Upper lobe of right lung (tissue), 1 donor: ENCODE measurements at places on chromosomes 13 and 19.
A peak's percentile ranks its signal among the peaks of the same experiment; 100 is the strongest.

DNA sequence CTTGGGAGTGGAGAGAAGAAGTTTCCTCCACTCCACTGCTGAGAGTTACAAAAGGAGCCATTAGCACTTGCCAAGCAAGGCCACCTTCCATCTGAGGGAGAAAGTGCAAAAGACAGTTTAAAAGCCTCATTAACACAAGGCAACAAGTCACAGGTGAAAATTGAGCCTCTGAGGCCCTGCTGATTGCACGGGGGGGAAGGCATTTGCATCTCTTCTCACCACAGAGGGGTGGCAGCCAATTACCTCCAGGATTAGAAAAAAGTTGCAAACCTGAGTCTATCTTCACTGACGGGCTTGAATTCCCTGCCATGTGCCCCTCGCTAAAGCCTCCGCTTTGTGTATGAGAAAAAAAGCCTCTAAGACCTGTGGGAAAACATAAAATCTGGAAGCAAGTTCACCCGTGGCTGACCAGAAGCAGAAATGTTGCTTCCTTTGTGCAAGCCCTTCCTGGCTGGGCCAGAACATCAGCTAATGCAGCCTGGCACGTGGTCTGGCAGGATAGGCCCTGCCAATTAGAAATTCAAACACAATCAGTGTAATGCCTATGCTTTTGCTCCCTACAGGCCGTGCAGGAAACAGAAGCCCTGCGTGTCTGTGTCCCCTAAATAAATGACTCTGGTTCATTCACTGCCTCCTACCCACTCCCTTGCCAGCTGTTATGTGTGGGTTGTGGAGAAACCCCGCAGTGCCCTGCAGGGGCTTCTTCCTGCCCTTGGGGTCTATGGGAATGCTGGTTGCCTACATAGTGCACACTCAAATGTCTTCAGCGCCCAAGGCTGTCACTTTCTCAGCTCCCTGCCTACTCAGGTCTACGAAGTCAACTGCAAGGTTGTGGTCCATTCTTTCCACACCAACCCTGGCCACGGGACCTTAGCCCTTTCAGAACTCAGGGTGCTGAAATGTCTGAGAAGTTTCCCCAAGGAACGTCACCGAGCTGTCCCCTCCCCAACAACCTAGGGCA is 150.2 kb downstream of the UQCRFS1 start:
- DNase-seq: no peak

GRCh38 chr13:105929505-105929904 is 606.0 kb downstream of the EFNB2 start:
- no peak for DNase-seq

GRCh38 chr13:79936368-79937136 is 404.4 kb downstream of the SPRY2 start:
- DNase-seq: no peak

GRCh38 chr19:16077984-16078758 is 1.9 kb downstream of the TPM4 start:
- peak; percentile 53 for DNase-seq

DNA sequence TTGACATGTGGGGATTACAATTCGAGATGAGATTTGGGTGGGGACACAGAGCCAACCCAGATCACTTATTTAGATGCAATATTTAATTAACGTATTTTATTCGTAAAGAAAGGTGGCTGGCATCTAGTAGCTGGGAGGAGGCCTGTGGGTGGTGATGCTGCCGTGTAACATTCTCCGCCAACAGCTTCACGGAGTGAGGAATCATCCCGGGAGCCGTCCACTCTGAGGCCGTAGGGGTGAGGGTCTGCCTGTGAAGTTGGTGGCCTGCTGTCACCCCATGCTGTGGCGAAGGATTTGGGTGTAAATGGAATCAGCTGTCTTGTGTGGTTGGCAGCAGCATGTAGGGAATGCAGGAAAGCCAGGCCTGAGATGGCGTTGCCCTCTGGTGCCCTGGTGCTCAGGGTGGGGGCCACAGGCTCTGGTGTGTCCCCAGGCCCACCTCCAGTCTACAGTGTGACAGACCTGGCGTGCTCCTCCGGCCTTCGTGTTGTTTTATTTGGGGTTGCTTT is 3.3 kb upstream of the TEX29 start:
- no peak for DNase-seq

GRCh38 chr13:30159446-30159839 is 147.9 kb downstream of the KATNAL1 start:
- no peak for DNase-seq

GRCh38 chr19:51367255-51367564 is 1.0 kb upstream of the ETFB start:
- no peak for DNase-seq

GRCh38 chr13:84607261-84608013 is 725.2 kb upstream of the SLITRK1 start:
- no peak for DNase-seq

GRCh38 chr13:25181597-25181996 is 9.5 kb upstream of the AMER2 start:
- DNase-seq: no peak
